Stimulated activated CD8-positive, alpha-beta memory T cell treated with anti-CD3 and anti-CD28 coated beads, Interleukin-15, amount 100 ng/mL, for 4 hours (primary cell): ENCODE measurements at places on chromosomes 2 and 18.

DNA sequence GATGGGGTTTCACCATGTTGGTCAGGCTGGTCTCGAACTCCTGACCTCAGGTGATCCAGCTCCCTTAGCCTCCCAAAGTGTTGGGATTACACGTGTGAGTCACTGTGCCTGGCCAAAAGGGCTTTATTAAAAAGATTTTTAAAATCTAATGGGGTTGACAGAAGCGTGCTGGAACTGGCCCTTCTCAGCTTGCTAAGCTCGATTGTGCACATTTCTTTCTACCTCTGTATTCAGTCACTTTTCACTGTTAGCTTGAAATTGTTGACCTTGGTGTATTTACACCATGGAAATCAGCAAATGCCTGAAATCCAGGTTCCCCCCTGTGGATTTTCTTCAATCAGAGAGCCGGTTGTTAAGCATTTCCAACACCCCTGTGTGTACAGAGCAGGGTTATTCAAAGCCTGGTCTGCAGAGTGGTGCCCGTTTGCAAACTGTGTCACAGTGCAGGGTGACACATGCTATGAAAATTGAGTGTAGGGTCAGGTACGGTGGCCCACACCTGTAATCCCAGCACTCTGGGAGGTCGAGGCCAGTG lies 140.2 kb downstream of the TGIF1 start:
- no peak for DNase-seq

GRCh38 chr18:64982414-64983055 lies 768.3 kb upstream of the CDH7 start:
- no peak for DNase-seq

- DNase-seq: no peak
Measured at GRCh38 chr18:33805592-33805991, 227.6 kb downstream of the ASXL3 start.

- no peak for DNase-seq
Measured at GRCh38 chr2:189646521-189646920, 14.7 kb upstream of the ASNSD1 start.

DNA sequence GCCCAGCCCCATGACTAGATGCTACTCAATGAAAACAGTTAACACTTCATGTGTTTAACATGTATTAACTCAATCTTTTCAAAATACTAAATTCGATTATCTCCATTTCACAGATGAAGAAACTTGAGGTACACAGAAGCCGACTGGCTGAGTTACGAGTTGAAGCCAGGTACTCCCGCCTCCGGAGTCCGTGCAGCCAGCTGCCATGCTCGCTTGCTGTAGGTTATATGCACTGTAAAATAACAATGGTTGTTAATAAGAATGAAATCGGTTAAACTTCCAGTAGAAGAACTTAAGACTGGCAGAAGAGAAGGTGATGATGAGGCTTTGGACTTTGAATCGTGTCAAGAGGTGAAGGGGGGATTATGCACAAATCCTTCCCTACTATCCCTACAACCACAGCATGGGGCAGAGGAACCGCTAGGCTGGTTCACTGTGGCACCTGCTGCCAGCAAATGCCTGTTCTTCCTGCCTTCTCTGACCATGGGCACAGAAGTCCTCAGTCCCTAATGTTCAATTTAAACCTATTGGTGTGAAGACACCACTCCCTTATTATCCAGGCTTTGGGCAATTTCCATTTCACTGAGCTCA lies 25.4 kb downstream of the COX7A2L start:
- DNase-seq: no peak

- DNase-seq: no peak
Measured at GRCh38 chr2:21792571-21792970, 668.8 kb downstream of the TDRD15 start.

- no peak for DNase-seq
Measured at GRCh38 chr18:44691148-44691925, 10.6 kb downstream of the SETBP1 start.

GRCh38 chr2:58535182-58535581 lies 294.1 kb upstream of the FANCL start:
- no peak for DNase-seq

GRCh38 chr2:174750923-174751441 lies 13.3 kb downstream of the CHRNA1 start:
- no peak for DNase-seq

GRCh38 chr2:10883801-10884478 lies 27.8 kb upstream of the KCNF1 start:
- DNase-seq: no peak

DNA sequence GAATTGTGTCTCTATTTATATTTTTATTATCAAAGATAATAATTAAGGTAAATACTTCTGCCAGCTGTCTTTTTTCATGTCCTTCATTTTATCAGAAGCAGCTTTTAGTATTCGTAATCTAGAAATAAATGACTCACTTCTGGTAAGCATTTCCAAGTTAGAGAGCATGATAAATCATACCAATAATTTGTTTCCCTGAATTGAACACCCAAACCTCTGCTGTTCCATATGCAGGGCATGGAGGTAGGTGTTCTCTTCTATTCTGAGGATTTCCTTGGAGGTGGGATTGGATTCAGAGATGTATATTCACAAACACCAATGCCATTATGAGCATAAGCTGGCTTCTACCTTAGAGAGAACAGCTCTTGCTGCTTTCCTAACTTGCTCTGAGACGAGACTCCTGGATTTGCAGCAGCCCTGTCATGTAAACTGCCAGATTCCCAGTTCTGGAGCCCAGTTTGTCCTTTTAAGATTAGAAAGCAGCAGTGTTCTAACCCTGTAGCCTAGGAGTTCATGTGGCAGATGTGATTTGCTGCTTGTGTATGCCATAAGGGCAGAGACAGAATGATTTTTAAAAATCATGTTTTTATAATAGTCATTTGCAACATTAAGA lies 47.5 kb downstream of the SKA1 start:
- no peak for DNase-seq

DNA sequence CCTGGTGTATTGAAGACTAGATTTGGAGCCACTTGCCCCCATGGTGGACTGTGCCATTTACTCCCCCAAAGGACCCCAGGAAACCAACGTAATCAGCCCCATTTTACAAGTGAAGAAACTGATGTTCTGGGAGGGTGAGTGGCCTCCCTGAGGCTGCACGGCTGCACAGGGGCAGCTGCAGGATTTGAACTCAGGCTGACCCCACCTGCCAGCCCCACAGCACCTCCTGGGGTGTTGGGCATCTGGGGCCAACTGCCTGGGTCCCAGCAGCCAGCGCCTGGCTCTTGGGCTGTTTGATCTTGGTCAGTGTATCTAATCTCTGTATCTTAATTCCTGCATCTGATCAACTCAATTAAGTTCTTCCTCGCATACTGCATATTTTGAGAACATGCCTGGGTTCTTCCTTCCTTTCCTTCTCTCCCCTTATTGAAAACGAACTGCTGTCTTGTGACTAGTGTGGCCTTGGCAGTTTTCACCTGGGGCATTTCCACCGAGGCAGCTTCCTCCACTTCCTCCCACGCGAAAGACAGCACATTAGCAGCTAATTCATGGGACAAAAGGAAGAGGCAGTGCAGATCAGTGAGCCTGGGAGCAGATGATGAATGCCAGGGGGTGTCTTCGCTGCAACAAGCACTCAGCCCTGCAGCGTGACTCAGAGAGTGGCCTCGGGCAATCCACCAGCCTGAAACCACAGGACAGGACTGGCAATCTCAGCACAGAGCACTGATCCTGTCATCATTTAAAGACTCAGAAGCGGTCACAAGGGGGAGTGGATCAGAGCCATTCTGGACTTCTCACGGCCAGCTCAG lies 184.1 kb upstream of the RAB12 start:
- DNase-seq: no peak

DNA sequence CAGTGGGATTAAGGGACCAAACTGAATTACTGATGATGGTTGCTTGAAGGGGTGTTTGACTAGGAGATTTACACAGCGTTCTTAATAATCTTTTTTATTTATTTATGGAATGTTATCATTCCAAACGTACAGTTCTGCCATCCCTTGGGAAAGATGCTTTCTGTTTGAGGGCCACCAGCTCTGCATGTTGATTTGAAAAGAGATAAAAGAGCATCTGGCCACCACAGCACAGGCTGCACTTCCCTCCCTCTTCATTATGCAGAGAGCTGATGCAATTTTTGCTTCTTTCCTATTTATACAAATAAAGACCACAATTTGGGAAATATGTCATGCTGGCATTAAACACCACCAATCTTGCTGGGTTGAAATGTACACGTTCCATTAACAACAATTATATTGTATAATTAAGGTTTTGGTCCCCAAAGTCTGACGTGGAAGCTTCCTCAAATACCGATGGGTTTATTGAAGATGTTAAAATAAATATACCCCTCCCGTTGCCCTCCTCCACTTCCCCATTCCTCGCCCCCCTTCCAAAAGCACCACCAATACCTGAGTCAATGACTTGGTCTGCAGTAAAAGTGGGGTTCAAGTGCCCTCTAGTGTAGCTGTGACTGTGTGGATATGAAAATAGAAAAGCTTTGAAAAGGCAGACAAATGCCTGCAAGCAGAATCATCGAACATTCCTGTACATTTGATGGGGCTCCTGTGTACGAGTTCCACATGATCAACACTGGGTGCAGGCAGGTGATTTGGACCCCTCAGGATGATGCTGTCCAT lies 211.9 kb downstream of the HRH4 start:
- no peak for DNase-seq

- no peak for DNase-seq
Measured at GRCh38 chr18:64019922-64020756, 50.3 kb downstream of the SERPINB8 start.

DNA sequence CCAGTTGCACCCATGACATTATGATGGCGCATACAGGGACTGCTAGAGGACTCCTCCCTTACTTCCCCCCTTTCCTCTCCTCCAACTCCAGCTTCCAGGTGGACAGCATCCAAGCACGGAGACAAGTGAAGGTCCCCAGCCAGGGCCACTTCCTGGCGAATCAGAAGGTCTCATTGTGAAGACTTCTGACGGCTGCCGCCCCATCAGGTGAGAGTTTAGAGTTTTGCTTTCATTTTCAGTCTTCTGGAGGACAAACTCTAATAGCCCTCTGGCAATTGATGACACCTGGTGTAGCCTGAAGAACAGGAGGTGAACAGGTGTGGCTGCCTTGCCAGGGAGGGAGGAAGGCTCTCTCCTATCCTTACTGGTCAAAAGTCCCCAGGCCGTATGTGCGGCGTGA lies 77.3 kb upstream of the KCNH7 start:
- no peak for DNase-seq

- no peak for DNase-seq
Measured at GRCh38 chr2:126850940-126851339, 47.8 kb upstream of the TEX51 start.

- DNase-seq: no peak
Measured at GRCh38 chr2:21860907-21861306, 737.1 kb downstream of the TDRD15 start.

- DNase-seq: no peak
Measured at GRCh38 chr2:63788071-63788470, 53.6 kb upstream of the UGP2 start.

DNA sequence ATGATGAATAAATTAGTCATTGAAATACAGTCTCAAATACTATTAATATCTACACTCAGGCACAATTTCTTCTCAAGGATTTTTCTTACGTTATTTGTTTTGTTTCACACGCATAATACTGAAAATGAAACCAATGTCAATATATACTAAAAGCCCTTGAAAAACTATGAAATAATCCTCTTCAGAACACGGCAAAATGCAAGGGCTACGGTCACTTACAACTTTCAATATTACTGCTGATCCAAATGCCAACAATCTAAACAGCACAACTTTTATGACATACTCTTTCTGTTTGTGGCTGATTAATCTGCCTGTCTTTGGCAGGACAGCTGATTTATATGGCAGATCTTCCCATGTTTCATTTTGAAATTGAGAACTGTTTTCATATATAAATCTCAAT lies 68.3 kb downstream of the LRPPRC start:
- DNase-seq: no peak

GRCh38 chr2:37585982-37586621 lies 85.3 kb downstream of the CDC42EP3 start:
- DNase-seq: peak; percentile 70

DNA sequence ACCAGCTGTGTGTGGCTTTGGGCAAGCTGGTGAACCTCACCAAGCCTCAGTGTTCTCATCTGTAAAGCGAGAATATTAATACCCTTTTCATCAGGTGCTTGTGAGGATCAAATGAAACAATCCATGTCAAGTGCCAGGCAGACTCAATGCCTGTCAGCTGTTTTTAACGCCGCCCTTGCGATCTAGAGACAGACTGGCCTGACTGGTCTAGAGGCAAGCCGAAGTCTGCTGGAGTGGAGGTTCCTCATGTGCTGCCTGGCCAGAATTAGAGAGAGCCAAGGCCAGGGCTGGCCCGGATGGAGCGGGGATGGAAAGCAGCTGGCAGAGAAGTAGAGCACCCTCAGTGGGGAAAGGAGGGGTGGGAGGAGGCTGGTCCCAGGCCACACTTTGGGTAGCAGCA lies 74.5 kb upstream of the B3GNT7 start:
- no peak for DNase-seq

GRCh38 chr2:157761520-157761919 lies 114.6 kb downstream of the ACVR1 start:
- no peak for DNase-seq

GRCh38 chr2:199431746-199432213 lies 26.0 kb downstream of the SATB2 start:
- DNase-seq: no peak

GRCh38 chr2:225763711-225764110 lies 364.2 kb downstream of the NYAP2 start:
- DNase-seq: no peak

- no peak for DNase-seq
Measured at GRCh38 chr2:81583311-81584108, 1279.0 kb upstream of the LRRTM1 start.

GRCh38 chr2:133600266-133600928 lies 32.1 kb upstream of the NCKAP5 start:
- DNase-seq: no peak

DNA sequence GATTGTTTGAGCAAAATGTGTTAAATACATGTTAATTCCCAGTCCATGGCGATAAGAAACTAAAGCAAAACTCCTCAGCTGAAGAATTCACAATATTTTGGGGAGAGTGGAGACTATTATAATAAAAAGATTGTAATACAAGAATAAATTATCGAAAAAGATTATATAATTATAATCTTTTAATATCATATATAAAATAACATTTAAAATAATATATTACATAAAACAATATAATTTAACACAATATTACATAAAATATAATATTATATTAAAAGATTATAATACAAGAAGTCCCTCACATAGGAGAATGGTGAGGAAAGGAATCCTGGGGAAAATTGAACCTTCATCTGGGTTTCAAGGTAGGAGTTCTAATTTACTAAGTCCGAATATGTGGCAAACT lies 33.1 kb downstream of the NETO1 start:
- DNase-seq: no peak

GRCh38 chr2:127096718-127097470 lies 10.1 kb downstream of the BIN1 start:
- no peak for DNase-seq

GRCh38 chr2:2933426-2933825 lies 444.2 kb downstream of the EIPR1 start:
- DNase-seq: no peak
